Vagina (tissue), 2 donors: ENCODE measurements at places on chromosomes 3 and 15.

GRCh38 chr3:45937206-45938042 is 5.8 kb upstream of the CXCR6 start:
- peaks cover 40% of the 10 kb centered on the region for H3K36me3 ChIP-seq
- no peak overlapping the region for H3K27ac ChIP-seq
- DNase-seq: no peak
- no peaks in the 10 kb centered on the region for H3K27me3 ChIP-seq

- no peak overlapping the region for H3K4me3 ChIP-seq
- no peak overlapping the region for H3K27ac ChIP-seq
- no peaks in the 10 kb centered on the region for H3K27me3 ChIP-seq
These were observed 110.5 kb downstream of the AKAP13 start for GRCh38 chr15:85490856-85491255.

GRCh38 chr15:79078763-79079410 is 11.7 kb downstream of the RASGRF1 start:
- no peaks in the 10 kb centered on the region for H3K36me3 ChIP-seq
- no peak for DNase-seq
- H3K27ac ChIP-seq: no peak overlapping the region
- H3K27me3 ChIP-seq: no peaks in the 10 kb centered on the region
- H3K4me1 ChIP-seq: no peaks in the 10 kb centered on the region

DNA sequence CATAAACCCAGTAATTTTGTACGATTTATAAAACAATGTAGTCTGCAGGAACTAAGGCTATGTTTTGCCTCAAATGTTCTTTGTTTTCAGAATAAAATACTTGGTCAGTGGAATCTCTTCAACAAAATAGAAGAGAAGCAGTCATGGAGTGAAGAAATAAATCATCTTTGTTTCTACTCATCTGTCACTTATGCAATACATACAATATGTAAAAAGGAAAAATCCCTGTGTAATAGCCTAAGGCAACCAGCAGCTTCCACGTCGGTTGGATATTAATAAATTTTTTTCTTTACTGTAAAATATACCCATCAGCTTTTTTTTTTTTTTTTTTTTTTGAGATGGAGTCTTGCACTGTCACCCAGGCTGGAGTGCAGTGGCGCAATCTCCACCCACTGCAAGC is 5.2 kb upstream of the WDR5B start:
- no peaks in the 10 kb centered on the region for H3K36me3 ChIP-seq
- no peak overlapping the region for H3K4me3 ChIP-seq
- no peak for DNase-seq
- no peak overlapping the region for H3K27ac ChIP-seq
- H3K27me3 ChIP-seq: no peaks in the 10 kb centered on the region
